Neural crest cell (in vitro differentiated cells): ENCODE measurements at places on chromosomes 4 and X.

GRCh38 chrX:136759968-136760367 is 20.8 kb downstream of the ARHGEF6 start:
- DNase-seq = no peak

DNA sequence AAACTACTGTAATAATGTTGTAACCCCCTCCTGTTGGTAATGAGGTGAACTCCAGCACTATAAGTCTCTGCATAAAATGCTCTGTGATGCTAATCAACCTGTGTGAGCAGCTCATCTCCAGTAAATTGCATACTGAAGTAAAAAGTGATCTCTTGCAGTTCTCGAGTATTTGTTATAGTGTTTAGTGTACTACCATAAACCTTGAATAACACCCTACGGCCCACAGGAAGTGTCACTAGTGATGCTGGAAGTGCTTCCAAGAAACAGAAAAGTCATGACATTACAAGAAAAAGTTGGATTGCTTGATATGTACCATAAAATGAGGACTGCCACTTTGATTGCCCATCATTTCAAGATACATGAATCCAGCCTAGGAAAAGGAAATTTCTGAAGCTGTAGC is 39.0 kb downstream of the IL15 start:
- no peak for DNase-seq

DNA sequence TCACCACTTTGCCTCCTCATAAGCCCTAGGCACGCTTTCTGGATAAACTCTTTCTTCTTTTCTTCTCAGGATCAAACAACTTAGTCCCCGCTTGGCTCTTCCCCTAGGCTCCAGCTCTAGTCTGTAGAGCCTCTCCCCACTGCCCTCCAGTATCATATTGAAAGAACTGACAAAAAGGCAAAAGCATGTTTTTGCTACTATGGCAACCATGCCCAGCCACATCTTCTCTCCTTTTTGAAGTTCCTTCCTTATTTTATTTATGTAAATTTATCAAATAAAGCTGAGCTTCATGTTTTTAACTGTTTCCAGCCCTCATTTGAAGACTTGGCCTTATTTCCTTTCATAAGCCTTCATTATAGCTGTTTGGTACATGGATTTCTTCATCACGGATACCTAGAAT is 86.0 kb upstream of the LIMCH1 start:
- no peak for DNase-seq

GRCh38 chrX:20432746-20433387 is 166.2 kb upstream of the RPS6KA3 start:
- DNase-seq = no peak

GRCh38 chr4:8155048-8155447 is 3.6 kb downstream of the ABLIM2 start:
- DNase-seq = no peak

DNA sequence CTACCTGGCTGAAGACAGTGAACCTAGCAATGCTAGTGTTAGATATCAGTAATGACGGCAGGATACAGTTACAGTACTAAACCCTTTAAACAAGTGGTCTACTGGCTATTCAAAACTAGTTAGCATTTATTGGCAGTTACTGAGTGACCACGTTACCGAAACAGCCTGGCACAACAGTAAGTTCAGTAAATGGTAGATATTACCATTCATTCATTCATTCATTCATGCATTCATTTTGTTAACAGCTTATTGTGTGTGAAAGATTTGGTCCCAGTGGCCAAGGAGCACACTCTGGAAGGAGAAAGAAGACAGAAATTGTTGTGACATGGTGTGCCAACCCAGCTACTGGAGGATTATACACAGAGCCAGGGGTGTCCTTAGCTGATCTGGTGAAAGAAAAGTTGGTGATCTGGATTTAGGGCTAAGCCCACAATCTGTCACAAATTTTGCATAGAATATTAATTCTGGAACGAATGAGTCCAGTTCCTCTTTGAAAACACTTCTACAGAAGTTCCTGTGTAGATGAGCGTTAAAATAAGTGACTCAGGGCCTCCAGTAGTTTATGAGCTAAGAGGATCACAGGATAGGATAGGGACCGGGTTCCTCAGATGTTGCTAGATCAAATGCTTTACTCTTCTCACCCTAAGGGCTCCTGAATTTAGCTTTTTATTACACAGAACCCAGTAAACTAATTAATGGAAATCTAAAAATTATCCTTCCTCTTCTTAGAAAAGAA is 179.1 kb downstream of the CBR4 start:
- no peak for DNase-seq

DNA sequence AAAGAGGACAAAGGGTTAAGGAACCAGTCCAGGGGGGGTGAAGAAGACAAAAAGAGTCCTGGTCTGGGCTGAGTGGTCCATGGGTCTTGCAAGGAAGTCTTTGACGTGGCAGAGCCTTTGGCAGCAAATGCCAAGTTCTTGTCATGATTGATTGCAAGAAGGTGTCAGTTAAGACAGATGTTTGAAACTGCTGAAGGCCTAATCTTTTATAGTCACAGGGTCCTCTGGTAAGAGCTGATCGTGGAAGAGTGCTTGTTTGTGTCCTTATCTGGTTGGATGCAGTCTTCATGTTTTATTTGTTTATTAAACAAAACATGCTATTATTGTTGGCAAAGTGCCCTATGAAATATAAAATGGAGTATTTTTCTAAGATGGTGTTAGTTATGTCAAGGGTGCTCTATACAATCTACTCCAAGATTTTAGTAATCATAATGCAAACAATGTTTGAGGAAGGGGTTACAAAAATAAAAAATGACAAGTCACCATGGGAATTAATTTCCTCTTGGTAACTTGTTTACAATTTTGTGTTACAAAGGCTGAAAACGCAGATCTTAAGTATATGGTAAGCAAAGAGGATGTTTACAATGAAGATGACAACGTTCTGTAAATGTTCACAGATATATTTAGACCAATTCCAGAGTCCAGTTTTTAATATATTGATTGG is 85.9 kb downstream of the MAGED4 start:
- DNase-seq = no peak

DNA sequence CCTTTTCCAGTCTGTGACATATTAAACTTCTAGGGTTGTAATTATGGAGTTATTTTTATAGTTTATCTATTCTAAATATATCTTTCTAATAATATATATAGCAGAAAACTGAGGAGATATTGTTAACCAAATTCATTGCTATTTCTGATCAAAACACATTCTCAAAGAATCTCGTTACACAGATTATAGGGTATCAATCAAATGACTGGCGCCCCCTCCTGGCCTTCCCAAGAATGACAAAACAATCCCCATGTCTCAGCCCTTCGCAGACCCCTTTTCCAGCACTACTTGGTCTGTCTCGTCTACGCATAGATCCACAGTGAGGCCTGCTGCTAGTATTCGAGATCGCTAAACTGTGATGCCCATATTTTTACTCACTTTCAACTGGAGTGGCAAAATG is 209.3 kb downstream of the GPC3 start:
- peak; percentile 55 for DNase-seq

DNA sequence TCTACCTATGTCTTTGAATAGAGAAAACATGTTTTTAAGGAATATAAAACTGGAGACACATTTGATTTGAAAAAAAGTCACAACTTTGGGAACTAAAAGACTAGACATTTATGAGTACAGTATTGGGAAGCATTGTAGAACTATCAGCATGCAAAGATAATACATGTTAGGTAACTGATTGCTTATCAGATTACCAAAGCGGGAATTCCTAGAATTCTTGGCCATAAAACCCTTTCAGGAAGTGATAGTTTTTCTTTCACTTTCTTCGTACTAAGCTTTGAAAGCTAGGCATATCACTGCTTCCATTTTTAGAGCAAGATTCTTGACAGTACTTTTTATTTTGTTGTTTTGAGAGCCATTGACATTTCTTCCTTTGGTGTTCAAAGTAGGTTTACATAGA is 646.6 kb upstream of the PITX2 start:
- DNase-seq = no peak

GRCh38 chr4:100581337-100581736 is 63.5 kb upstream of the EMCN start:
- DNase-seq = no peak

DNA sequence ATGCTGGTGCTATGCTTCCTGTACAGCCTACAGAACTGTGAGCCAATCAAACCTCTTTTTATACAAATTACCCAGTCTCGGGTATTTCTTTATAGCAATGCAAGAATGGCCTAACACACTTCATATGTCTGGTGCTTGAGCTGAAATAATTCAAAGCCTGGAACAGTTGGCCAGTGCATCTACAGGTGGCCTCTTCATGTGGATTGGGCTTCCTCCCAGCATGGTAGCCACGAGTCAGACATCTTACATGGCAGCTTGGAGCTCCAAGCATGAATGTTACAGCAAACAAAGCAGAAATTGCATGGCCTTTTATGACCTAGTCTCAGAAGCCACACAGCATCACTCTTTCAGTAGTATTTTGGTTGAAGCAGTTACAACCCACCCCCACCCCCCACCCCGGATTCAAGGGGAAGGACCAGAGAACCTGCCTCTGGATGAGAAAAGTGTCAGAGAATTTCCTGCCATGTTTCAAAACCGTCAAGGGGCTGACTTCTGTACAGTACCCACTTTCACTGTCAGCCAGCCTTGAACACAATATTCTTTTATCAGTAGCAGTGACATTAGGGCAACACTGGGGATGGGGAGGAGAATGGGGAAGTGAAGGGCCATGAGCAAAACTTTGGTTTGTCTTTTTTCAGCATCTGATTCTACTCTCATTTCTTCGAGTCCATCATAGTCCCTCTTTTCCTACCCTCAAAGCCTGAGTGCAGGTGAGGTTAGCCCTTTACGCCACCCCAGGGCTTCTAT is 368.7 kb downstream of the BCOR start:
- DNase-seq = no peak

- DNase-seq = no peak
Measured at GRCh38 chrX:29541038-29541437, 674.3 kb upstream of the MAGEB2 start.

DNA sequence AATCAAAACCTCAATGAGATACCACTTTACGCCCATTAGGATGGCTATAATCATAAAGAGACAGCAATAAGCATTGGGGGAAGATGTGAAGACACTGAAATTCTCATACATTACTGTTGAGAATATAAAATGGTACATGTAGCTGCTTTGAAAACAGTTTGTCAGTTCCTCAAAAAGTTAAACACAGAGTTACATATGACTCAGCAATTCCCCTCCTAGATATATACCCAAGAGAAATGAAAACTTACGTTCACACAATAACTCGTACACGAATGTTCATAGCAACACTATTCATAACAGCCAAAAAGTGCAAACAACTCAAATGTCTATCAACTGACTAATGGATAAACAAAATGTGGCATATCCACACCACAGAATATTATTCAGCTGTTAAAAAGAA is 36.6 kb downstream of the PHF8 start:
- no peak for DNase-seq

DNA sequence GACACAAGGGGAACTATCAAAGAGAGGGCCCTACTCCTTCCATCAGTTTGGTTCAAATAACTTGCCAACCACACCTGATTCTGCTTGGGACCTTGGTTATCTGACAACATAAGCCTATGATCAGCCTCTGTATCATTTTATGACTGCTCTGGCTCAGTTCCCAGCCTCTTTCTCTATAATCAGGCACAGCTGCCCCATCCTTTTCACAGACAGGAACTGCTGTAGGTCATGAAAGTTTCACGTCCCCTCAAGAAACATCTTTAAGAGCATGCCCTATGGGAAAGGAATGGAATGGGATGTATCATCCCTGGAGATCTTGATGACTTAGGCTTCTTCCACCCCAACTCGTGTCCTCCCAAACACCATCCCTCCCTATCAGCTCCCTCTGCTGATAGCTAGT is 243.4 kb downstream of the AR start:
- DNase-seq = no peak

- DNase-seq = no peak
Measured at GRCh38 chr4:78809928-78810835, 34.0 kb downstream of the BMP2K start.

DNA sequence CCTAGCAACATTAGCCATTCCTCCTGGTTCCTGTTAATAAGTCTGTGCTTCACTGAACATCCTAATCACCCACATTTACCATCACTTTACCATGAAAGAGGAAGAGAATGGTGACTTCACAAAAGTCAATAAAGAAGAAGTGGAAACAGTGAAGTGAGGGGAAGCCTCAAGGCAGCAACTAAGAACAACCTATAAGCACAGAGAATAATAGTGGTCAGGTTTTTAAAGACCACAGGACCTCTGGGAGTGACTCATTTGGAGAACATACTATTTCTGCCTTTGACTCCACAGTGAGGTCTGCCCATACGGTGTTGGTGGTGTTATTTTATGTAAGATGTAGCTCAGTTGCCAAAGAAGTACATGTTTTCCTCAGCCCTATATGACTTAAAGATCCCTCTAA is 86.0 kb upstream of the TET2 start:
- DNase-seq = no peak

- no peak for DNase-seq
Measured at GRCh38 chrX:48779399-48779798, 7.0 kb upstream of the GATA1 start.

DNA sequence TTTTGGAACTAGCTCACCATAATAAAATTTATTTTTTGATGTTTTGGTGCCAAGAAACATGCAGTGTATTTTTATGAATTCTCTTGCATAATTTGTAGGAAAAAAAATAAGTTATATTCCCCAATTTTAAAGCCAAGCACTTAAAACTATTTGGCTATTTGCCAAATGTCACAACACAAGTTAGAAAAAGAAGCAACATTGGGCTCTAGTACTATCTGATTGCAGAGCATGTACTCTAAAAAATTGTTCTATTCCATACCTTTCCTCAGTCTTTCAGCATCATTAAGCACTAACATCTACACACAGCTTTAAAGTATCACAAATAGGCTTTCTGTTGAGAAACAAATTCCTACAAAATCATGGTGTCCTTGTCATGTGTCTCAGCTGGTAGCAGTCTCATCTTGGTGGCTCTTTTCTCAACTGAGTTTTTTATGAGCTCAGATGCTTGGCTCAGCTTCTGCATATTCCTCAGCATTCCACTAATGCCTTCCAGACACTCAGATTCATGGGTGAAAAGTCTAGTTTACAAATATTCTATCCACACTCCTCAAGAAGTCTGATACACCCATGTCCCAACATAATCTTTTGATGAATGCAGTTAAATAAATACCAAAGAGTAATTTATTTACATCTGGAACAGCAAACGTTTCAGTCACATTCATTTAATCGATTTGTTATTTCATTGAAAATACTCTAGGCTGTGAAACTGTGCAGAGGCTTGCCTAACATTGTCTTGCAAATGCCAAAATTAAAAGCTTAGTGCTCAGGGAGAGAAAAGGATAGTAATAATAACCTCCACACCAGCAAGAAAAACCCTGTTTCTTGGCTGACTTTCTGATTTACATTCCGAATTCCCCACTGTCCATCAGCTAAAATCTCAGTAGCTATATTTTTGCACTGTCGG is 2209.9 kb downstream of the PCDH7 start:
- DNase-seq = no peak

GRCh38 chr4:16764622-16765021 is 133.8 kb downstream of the LDB2 start:
- DNase-seq = no peak

GRCh38 chrX:151419782-151420181 is 22.8 kb downstream of the VMA21 start:
- DNase-seq = no peak

- no peak for DNase-seq
Measured at GRCh38 chr4:8817096-8817812, 54.4 kb downstream of the HMX1 start.

GRCh38 chr4:16110661-16111290 is 27.0 kb upstream of the PROM1 start:
- DNase-seq = no peak
